ENCODE measurements at places on chromosomes 1 and 21.

DNA sequence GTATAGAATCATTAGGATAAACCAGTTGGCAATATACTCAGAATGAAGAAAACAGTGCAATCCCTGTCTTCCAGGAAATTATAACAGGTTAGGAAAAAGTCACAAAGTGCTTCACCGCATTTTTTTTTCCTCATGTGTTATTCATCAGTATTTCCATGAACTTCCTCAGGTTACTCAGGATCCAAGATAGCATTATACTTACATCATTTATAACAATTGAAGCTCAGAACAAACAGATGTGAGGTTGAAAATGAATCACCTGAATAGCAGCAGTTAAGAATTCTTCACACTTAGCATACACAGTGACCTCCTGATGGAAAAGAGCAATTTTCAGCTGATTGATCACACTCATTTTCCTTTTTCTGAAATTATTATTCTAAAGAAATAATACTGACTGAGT, 1040.7 kb upstream of the B3GALT2 start:
- DNase-seq, result no peak

DNA sequence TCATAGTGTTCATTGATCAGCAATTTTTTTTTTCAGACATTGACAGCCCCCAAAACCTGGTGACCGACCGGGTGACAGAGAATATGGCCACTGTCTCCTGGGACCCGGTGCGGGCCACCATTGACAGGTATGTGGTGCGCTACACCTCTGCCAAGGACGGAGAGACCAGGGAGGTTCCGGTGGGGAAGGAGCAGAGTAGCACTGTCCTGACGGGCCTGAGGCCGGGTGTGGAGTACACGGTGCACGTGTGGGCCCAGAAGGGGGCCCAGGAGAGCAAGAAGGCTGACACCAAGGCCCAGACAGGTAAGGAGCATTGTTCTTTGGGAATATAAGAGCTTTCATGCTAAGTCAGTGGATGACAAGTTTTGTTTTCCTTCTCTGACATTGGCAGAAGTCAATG, 49.3 kb downstream of the TNN start:
- no peak for DNase-seq

DNA sequence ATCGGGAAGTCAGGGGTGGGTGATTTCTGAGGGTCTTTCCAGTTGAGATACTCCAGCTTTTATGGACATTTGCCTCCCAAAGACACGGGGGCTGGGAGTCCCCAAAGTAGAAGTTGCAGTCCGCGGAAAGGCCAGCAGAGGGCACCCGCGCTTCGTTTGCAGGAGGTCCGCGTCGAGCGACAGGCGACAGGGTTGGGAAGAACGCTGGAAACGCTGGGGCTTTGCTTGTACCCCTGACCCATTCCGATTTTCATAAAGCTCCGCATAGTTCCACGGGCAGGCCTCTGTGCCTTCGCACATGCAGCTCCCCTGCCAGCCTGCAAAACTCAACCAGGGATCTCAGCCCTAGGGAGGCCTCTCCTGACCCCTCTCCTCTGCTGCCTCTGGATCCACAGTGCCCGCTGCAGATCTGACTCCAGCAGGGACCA, 44.2 kb upstream of the LAPTM5 start:
- DNase-seq, result peak; percentile 85

DNA sequence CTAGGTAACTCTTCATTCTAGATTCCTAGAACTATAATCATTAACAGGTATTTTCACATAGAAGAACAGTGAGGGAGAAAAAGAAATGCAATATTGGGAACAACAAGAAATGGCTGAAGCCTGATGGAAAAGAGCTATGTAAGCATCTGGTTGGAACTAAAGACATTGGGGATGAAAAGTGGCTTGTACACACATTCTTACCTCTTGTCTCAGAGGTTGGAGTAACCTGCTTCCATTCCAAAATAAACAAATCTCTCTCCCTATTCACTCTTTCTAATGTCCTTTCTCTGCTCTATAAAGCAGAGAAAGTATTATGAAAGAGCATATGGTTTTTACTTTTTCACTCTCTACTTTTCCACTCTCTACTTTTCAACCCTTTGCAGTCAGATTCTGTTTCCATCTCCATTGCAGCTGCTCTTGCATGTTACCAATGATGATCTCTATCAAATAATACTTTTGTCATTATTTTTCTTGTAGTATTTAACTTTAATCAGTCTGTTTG, 37.5 kb downstream of the CMPK1 start:
- DNase-seq, result no peak

DNA sequence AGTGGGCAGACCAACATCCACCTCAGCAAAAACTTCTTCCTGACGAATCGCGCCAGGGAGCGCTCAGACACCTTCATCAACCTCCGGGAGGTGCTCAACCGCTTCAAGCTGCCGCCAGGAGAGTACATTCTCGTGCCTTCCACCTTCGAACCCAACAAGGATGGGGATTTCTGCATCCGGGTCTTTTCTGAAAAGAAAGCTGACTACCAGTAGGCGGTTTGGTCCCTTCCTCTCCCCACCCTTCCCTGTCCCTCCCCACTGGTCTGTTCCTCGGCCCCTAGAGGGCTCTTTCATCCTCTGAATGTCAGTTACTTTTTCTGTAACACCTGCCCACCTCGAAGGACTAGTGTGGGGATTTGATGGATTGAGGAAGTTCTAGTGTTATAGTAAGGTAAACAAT, 46.9 kb downstream of the CAPN2 start:
- no peak for DNase-seq

DNA sequence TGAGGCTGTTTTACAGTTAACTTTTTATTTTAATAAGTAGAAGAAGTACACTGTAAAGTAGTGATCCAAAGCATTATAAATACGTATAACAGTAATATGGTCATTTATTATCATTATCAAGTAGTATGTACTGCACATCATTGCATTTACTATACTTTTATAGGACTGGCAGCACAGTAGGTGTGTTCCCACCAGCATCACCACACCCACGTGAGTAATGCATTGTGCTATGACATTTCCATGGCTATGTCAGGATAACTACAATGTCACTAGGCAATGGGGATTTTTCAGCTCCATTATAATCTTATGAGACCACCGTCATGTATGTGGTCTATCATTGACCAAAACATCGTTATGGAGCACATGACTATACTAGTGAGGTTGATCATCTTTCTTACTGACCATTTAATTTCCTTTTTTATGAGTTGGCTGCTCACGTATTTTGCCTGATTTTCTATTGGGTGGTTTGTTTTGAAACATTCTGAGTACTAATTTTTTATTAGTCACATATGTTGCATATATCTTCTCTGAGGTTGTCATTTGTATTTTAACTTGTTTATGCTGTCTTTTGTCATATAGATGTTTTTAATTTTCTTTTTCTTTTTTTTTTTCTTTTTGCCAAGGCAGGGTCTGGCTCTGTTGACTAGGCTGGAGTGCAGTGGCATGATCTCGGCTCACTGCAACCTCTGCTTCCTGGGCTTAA, 25.3 kb upstream of the SHCBP1L start:
- no peak for DNase-seq

- no peak for DNase-seq
These were observed 345.4 kb upstream of the NCAM2 start for GRCh38 chr21:20652846-20653245.

DNA sequence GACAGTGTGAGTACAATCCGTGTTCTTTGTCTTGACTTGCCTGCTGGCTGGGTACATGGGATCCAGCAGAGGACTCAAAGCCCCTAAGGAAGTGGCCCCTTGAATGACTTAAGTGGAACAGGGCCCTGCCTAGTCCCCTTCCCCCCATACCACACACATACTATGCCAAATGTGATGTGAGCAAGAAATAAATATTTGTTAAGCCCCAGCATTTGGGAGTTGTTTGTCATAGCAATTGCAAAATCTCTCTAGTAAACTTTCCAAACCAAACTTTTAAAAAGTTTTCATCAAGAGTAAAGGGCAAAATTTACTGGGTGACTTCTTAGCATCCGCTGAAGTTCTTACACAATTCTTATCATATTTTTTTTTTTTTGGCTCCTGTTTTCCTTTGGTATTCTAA, 32.5 kb upstream of the CACHD1 start:
- no peak for DNase-seq

DNA sequence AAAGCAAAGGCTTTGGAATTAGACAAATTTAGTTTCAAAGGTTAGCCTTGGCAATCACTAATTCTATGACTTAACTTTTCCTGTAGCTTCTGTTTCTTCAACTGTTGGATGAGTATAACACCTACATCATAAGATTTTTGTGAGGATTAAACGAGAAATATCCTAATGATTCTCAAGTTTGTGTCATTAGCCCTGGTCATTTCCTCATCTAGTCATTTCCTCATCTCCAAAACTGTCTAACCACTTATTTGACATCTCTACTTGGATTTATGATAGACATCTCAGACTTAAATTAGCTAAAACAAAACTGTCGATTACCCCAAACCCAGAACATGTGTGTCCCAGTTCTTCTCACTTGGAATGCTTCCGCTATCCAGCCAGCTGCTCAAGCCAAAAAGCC, 80.2 kb upstream of the CHODL start:
- DNase-seq, result no peak

- no peak for DNase-seq
These were observed 11.5 kb downstream of the TRIM46 start for GRCh38 chr1:155184835-155185782.
